ENCODE measurements at places on chromosomes 12 and 14.

- DNase-seq: no peak
Observed at GRCh38 chr14:65788876-65789275, 376.3 kb downstream of the FUT8 start.

- no peak for DNase-seq
Observed at GRCh38 chr12:70843363-70843762, 77.2 kb downstream of the PTPRR start.

GRCh38 chr12:124757329-124757728 lies 106.3 kb downstream of the SCARB1 start:
- no peak for DNase-seq

GRCh38 chr12:110109037-110109836 lies 14.9 kb upstream of the IFT81 start:
- no peak for DNase-seq

DNA sequence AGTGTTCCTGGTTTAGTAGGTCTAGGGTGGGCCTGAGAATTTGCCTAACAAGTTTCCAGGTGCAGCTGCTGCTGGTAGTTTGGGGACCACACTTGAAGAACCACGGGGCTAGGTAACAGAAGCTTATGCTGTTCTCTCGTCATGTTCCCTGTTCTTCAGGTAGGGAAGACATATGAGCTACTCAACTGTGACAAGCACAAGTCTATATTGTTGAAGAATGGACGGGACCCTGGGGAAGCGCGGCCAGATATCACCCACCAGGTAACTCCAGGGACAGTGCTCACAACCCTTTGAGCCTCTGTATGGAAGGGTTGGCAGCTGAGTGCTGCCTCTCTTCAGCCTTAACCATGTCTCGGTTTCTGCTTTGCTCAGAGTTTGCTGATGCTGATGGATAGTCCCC lies 3.5 kb downstream of the EMG1 start:
- no peak for DNase-seq

- no peak for DNase-seq
Observed at GRCh38 chr14:85439696-85440328, 90.1 kb upstream of the FLRT2 start.

DNA sequence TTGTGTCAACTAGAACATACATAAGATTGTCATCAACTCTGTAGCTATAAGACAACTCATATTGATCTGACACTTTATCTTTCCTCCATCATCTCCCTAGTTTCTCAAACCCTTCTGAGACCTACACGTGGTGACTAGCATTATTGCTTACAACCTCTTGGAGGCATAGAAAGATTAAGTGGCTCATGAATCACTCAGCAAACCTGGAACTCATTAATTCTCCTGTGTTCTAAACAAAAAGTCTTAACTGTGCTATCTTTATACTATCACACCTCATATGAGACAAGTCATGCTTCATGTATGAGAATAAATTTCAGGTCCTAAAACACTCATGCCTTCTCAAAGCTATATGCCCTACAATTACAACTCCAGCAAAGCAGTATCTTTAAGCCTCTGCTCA lies 408.6 kb upstream of the SYT1 start:
- DNase-seq: no peak

- DNase-seq: no peak
Observed at GRCh38 chr14:99212646-99213045, 59.4 kb downstream of the BCL11B start.

DNA sequence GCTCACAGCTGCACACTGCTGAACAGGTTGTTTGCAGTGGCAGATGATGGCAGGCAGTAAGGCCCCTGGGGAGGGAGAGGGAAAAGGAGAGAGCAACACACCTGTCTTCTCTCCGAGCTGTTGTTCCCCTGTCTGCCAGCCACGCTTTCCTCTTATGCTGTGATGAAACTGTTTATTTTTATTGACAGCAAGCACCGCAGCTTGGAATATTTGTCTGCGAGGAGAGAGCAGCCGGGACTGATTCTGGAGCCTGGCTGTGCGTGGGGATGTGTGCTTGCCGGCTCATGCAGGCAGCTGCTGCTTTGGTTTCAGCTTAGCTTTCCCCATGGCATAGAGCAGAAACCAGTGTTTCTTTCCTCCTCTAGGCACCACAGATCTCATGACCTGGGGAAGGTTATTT lies 58.7 kb upstream of the KCNA5 start:
- DNase-seq: peak; percentile 47

DNA sequence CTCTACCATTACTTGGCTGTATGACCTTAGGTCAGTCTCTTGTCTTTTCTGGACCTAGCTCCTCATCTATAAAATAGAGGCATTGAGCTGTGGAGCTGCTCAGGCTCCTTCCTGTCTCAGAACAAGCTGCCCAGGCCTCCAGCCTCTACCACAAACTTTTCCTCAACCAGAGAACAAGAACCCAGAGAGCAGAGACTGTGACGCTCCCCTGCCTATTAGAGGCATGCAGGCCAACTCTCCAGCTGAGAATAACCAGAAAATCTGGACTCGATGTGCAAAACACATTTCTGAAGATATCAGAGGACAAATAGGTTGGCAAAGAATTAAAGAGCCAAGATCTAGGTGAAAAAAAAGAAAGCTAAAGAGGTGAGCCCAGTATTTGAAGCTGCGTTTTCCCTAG lies 17.8 kb upstream of the PNMA1 start:
- no peak for DNase-seq

- no peak for DNase-seq
Observed at GRCh38 chr12:24719293-24719721, 229.6 kb downstream of the BCAT1 start.

GRCh38 chr14:76918782-76919394 lies 92.7 kb downstream of the LRRC74A start:
- DNase-seq: peak; percentile 76

- no peak for DNase-seq
Observed at GRCh38 chr14:100454437-100454836, 131.3 kb downstream of the SLC25A47 start.

GRCh38 chr12:56922031-56922430 lies 12.2 kb downstream of the SDR9C7 start:
- DNase-seq: no peak

- no peak for DNase-seq
Observed at GRCh38 chr12:29653286-29653685, 130.5 kb downstream of the TMTC1 start.

GRCh38 chr12:77625441-77625840 lies 205.3 kb upstream of the NAV3 start:
- DNase-seq: no peak

- no peak for DNase-seq
Observed at GRCh38 chr12:69687390-69687789, 11.7 kb downstream of the BEST3 start.

DNA sequence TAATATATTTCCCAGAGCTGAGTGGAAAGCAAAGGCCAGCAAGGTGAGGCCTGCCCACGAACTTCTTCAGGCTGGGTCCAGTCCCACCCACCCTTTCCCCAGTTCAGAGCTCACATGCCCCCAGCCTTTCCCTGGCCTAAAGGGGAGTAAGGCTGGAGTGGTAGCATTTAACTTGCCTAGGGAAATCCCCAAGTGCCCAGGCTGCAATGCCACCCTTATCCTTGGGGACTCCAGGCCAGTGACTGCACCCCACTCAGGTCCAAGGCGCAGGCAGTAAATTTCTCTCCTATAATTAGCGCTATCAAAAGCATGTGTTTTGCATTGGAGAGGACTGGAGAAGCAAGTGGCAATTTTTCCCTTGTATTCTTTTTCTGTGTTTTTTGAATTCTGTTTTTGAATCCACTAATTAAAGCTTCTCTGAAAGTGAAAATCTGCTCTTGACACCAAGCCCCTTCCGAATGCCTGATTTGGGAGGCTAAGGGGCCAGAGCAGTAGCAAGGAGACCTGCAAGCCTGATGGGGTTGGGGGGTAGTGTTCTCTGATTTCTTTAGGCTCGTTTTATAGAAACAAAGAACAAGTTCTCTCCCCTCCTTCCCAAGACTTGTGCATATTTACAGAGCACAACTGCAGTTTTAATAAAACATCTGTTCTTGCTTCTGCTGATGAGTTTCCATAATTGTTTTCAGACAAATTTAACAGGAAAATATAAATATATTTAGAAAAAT lies 3.5 kb upstream of the HOXC6 start:
- DNase-seq: no peak

GRCh38 chr12:131895640-131896079 lies 1.2 kb downstream of the ULK1 start:
- DNase-seq: no peak

Measured in NCI-H187 (cell line).